ENCODE measurements at places on chromosomes 2 and 18. TPM values are rescaled to one million over a fixed set of nuclear protein-coding genes. Genes with fewer than 3 reads are reported as not detected.

- DNase-seq: no peak
Observed at GRCh38 chr2:162768656-162769055, 69.9 kb downstream of the KCNH7 start.

DNA sequence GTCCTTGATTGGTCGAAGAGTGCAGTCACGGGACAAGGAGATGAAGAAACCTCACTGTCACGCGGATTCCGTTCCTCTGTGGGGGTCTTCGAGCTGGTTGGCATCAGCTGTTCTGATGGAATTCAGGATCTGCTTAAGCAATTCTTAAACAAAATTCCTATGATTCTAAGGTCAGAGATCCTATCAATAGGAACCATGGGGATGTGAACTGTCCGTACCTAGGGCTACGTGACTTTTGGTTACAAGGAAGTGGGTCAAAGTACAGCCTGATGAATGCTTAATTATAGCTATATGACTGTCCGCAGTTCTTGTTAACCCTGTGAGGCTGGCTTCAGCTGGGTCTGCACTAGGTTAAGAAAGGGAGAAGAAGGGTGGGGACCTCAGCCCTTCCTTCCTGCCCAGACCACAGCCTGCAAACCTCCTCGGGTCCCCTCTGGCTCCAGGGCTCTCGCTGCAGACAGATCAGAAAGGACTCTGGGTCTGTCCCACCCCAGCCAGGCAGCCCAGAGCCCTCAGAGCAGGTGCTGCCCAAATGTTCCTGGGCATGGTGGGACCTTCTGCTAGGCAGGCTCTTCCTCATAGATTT, 44.2 kb upstream of the TAF1B start:
- DNase-seq: no peak

GRCh38 chr2:190678444-190679162, 29.7 kb downstream of the NAB1 start:
- peak; percentile 58 for DNase-seq

- no peak for DNase-seq
Observed at GRCh38 chr2:70806013-70806412, 14.4 kb downstream of the CLEC4F start.

- DNase-seq: no peak
Observed at GRCh38 chr2:53362934-53363333, 404.7 kb upstream of the CHAC2 start.

DNA sequence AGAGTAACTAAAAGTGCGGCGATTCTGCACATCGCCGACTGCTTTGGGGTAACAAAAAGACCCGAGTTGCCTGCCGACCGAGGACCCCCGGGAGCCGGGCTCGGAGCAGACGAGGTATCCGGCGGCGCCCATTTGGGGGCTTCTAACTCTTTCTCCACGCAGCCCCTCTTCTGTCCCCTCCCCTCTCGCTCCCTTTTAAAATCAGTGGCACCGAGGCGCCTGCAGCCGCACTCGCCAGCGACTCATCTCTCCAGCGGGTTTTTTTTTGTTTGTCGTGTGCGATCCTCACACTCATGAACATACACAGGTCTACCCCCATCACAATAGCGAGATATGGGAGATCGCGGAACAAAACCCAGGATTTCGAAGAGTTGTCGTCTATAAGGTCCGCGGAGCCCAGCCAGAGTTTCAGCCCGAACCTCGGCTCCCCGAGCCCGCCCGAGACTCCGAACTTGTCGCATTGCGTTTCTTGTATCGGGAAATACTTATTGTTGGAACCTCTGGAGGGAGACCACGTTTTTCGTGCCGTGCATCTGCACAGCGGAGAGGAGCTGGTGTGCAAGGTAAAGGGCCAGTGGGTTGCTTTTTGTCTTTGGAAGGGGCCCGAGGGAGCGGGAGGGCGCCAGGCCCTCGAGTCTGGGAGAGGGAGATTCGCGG, 1.4 kb downstream of the TRIB2 start:
- DNase-seq: peak; percentile 26

DNA sequence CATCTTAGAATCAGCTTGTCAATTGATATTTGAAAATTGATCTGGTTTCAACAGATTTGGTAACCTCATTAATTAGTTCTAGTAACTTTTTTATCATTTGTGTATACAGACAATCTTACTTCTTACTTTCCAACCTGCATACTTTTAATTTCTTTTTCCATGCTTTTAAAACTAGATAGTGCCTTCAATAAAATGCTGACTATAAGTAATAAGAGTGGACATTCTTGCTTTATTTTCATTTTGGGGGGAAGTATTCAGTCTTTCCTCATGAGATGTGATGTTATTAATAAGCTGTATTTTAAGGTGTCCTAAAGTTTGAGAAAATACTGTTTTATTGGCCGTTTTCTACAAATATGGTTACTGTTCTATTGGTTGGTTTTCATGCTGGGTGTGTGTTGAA, 109.1 kb downstream of the KCNH7 start:
- no peak for DNase-seq

GRCh38 chr2:12313445-12314126, 403.1 kb upstream of the TRIB2 start:
- no peak for DNase-seq

DNA sequence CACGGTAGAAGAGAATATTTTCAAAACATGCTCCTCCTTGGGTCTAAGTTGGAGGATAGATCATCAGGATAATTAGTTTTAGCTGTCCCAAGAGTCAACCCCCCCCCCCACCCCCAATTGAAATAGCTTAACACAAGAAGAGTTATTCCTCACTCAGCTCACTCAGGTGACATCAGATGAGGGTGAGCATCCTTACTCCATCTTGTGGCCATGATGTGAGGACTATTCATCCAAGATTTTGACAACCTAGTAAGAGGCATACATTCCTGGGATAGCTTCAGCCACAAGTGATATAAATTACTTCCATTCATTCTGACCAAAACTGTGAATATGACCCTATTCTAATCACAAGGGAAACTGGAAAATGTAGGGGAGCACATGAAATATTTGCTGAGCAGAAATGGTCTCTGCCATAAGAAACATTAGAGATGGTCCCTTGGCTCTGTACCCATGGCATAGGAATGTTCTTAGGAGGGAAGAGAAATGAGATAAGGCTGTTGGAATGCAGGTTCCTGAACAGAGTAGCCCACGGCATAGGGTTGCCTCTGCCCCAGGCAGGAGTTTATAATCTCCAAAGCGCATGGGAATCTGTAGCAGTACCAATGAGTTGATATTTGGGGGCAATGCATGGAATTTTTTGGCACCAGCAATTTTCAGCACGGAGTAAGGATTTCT, 257.2 kb downstream of the CYRIA start:
- DNase-seq: no peak

GRCh38 chr2:218188528-218188927, 21.8 kb upstream of the CXCR1 start:
- no peak for DNase-seq

GRCh38 chr2:1744151-1744445, 217 bp downstream of the PXDN start:
- DNase-seq: peak; percentile 47

- DNase-seq: no peak
Observed at GRCh38 chr2:8394131-8394530, 287.7 kb upstream of the ID2 start.

The SPC25 gene
- not detected for total RNA-seq

The GULP1 gene
- total RNA-seq: 71.7 TPM

All from fibroblast of lung (primary cell).